Ureter (tissue), 1 donor: ENCODE measurements at places on chromosomes 5 and 9.

DNA sequence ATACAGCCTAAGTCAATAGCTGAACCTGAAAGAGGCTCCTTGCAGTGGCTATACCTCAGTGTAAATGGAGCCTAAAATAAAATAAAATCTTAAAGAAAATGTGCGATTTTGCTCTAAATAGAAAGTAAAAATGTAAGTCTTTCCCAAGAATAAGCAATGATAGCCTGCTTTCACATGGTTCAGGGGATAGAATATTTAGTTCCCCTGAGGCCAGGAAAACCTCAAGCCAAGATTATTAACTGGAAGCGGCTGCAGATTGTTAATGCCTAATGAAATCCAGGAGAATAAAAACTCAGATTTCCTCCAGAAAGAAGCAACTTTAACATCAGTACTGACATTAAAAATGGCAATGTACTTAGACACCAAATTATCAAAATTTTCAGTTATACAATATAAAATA, 463.7 kb downstream of the CYLC2 start:
- DNase-seq, result no peak

GRCh38 chr5:177405805-177406204, 3.6 kb downstream of the F12 start:
- DNase-seq, result no peak

DNA sequence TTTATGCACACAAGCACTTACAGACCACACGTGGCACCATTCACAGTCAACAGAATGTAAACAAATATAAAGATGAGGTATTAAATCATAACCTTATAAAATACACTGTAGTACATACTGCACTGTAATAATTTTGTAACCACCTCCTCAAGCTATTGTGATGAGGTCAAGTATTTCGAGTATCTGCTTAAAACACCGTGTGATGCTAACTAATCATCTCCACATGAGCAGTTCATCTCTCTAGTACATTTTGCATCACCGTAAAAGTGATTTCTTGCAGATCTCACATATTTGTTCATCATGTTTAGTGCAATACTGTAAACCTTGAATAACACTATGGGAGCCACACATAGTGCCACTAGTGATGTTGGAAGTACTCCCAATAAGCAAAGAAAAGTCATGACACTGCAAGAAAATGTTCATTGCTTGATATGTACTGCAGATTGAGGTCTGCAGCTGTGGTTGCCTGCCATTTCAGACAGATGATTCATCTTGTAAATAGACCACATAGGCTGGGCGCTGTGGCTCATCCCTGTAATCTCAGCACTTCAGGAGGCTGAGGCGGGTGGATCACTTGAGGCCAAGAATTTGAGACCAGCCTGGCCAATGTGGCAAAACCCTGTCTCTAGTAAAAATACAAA, 44.3 kb downstream of the FOXB2 start:
- no peak for DNase-seq

DNA sequence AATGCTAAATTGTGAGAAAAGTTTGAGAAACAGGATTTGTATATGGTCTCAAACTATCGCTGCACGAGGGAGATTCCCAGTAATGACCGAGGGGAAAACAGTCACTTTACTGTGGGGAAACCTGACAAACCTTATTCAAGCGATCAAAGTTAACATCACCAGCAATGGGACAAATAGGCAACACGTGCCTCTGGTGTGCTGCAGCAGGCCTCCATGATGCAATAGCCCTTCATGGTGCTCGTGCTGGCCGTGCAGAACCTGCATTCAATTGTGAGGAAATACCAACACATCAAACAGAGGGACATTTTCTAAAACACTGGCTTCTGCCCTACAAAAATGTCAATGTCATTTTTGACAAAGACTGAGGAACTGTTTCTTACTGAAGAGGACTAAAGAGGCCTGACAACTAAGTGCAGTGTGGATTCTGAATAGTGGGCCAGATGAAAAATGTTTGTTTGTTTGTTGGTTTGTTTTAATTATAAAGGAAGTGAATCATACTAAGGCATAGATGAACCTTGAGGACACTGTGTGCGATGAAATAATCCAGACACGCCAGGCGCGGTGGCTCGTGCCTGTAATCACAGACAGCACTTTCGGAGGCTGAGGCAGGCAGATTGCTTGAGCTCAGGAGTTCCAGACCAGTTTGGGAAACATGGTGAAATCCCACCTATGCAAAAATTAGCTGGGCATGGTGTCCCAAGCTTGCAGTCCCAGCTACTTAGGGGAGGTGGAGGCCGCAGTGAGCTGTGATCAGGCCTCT, 17.6 kb upstream of the MARCHF6 start:
- DNase-seq, result no peak

- DNase-seq, result no peak
Observed at GRCh38 chr9:34551751-34552605, 29.2 kb upstream of the ENHO start.

DNA sequence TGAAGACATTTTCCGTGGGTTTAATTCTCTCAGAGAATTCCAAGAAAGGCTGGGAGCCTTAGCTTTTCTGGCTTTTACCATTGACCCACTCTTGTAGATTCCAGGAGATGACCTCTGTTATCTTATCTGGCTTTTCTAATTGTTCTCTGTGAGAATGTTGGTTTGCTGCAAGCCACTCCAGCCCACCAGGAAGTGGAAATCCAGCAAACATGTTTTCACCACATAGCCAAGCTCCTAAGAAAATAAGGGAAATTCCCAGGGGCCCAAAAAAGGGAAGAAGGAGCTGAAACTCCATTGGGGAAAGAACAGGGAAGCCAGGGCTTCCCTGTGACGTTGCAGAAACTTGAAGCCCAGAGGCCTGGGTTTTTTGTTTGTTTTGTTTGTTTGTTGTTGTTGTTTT, 19.7 kb downstream of the GPR107 start:
- no peak for DNase-seq

- DNase-seq, result no peak
Observed at GRCh38 chr5:179294891-179295777, 50.1 kb downstream of the ADAMTS2 start.

DNA sequence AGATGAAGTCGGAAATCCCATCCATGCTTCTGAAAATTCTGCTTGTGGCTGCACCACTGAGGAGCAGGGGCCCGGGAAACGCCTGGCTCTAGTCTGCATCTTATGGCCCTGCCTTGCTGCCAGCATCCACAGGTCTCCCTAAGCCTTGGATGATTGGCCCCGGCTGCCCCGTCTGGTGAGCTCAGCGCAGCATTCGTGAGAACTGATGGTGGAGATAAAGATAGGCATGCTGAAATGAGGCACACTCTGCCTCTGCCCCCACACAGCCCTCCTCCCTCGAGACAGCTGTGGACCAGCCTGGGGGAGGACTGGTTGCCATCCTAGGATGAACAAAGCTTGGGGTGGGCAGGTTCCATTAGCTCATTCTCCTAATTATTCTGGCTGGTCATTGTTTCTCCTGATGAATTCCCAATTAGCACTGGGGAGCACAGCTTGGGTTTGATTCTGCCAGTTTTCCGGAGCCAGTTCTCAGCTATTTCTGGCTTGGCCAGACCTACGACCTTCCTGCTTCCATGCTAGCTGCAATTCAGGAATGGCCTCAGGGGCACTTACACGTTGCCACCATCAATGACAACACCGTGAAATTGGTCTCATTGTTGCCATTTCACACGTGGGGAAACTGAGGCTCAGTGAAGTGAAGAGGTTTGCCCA, 62.8 kb upstream of the CPEB4 start:
- no peak for DNase-seq

DNA sequence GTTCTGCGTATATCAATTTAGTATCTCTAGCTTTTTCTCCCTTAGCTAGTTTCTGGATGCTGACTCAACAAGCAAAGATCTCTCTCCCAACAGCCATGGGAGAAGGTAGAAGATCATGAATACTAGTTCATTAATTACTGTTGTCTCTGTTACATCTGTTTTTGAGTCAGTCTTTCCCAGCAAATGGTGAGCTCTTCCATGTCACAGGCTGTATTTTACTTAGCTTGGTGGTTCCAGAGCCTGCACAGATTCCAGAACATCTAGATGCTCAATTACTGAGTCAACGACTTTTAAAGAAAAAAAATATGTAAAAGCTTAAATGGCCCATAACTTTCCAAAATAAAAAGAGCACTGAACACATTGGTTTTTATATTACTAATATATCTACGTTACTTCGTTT, 307.2 kb downstream of the NSG2 start:
- DNase-seq, result no peak

- DNase-seq, result no peak
Observed at GRCh38 chr5:168796000-168796399, 216.8 kb upstream of the PANK3 start.

GRCh38 chr5:59173578-59173977, 590.7 kb downstream of the RAB3C start:
- DNase-seq, result no peak

DNA sequence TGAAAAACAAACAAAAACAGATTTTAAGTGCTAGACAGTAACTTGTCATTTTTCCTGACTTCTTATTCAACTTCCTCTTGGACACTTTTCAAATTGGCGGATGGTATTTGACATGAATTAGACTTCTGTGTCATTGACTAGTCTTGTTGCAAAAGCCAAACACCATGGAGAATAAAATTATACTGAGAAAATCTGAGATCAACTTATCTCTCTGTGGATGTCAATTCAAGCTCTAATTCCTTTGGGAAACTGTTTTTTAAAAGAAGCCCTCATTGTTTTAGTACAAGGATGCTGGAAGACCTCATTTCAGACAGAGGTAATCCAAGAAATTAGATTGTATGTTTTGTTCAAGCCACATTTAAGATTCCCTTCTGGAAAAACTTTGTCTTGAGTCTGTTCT, 831.0 kb downstream of the SEMA5A start:
- no peak for DNase-seq

DNA sequence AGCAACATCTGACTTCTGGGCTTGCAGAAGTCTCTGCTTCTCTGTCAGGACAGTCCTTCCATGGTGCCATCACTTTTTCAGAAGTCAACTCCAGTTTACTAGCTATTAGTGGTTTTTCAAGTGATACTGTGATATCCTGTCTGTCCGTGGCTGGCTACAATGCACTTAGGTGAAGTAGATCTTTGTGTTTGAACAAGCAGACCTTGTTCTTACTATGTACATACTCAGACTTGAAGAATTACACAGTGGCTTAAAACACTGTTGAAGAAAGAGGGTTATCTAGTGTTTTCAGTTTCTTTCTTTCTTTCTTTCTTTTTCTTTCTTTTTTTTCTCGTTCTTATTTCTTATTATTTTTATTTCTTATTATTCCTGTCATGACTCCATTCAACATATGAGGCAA, 228.7 kb downstream of the NTRK2 start:
- no peak for DNase-seq

- no peak for DNase-seq
Observed at GRCh38 chr9:112884721-112885120, 6.0 kb downstream of the SLC46A2 start.

GRCh38 chr5:121031491-121031890, 567.4 kb downstream of the PRR16 start:
- no peak for DNase-seq

DNA sequence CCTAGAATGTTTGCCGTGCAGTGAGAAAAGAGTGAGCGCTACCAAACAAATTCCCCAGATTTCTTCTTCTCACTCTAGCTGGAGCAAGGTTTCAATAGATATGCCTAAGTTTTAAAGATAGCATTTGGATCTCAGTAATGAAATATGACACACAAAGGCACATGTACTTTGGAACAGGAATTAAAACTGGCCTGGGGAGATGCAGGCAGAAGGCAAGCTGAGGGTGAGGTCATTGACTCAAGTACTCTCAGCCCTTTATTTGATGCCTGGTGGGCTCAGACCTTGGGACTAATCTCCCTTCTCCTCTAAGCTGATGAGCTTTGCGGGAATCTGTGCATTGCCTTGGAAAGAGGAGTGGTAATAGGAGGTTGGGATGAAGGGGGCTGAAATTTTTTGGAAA, 323.3 kb upstream of the SLC30A5 start:
- DNase-seq, result no peak

- DNase-seq, result no peak
Observed at GRCh38 chr9:127898433-127899127, 823 bp downstream of the ST6GALNAC6 start.

DNA sequence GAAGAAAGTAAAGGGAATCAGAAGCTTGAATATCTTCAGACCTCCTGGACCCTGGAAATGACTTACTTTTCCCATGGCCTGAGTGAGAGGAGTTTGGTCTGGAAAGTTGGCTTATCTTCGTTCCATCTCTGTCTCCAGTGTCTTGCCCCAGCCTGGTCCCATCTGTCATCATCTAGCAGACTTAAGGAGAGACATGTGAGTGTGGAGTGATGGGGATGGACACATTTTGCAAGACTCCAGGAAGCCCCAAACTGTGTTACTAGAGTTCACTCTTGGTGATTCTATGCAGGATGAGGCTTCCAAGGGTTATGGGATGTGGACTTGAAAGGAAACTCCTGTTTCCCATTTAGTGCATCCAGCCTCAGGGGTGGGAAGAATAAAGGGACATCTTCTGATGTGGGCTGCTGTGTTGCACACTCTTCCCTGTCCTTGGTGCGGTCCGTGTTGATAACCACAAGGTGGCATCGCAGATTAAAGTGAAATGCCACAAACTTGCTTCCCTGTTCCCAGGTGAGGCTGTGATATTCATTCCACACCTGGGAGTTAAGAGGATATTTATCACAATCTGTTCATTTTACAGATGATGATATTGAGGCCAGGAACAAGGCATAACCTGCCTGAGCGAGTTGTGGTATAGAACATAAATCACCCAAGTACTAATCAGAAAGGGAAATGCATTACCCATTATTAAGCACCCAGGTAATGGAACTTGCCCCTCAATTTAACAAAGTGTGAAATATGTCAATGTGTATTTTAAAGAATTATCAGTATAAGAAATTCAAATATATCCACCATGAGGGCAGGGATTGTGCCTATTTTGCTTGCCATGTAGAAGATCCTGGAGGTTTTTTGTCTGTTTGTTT, 269.9 kb upstream of the PAPPA start:
- DNase-seq, result no peak

GRCh38 chr5:78649211-78649695, 681 bp upstream of the LHFPL2 start:
- DNase-seq, result no peak

DNA sequence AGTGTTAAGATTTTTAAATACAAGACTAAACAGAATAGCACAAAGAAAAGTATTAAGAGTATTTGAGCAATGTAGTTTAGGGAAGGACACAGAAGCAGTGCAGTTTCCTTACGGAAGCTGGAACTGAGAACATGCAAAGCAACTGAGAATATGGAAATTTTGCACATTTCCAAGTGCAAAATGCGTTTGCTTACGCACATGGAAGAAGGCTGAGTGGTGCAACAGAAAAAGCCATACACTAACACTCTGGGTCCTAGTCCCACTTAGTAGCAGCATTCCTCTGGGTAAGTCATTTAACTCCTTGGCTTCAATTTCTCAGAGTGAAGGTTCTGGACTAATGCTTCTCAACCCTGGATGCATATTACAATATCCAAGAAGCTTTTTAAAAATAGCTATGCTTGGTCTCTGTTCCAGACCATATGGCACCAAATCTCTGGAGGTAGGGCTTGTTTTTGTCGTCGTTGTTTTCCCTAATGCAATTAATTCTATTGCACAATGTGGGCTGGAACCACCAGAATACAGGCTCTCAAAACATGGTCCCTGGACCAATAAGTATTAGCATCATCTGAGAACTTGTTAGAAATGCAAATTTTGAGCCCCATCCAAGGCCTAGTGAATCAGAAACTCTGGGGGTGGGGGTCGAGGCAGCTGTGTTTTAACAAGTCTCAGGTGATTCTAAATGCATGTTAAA, 65.2 kb upstream of the DEPDC1B start:
- no peak for DNase-seq

GRCh38 chr5:53276825-53277224, 167.3 kb upstream of the MOCS2 start:
- DNase-seq, result no peak

GRCh38 chr5:73694089-73694488, 68.1 kb downstream of the ARHGEF28 start:
- DNase-seq, result no peak
